ENCODE measurements at places on chromosomes 11 and 22. TPM values are rescaled to one million over a fixed set of nuclear protein-coding genes. Genes with fewer than 3 reads are reported as not detected.

The TMEM191C gene
- 0.35 TPM for total RNA-seq

The OR8G1 gene
- not detected for total RNA-seq

The BRSK2 gene
- 0.30 TPM for total RNA-seq

The LMF2 gene
- 48.4 TPM for total RNA-seq

The NRIP3 gene
- 2.7 TPM for total RNA-seq

The PHF21B gene
- total RNA-seq, result not detected

The PACSIN3 gene
- 29.8 TPM for total RNA-seq

The HEPN1 gene
- total RNA-seq, result not detected

The TMEM179B gene
- 46.4 TPM for total RNA-seq

The SEPTIN5 gene
- total RNA-seq, result 0.35 TPM

The OTOG gene
- not detected for total RNA-seq

The WBP2NL gene
- total RNA-seq, result 1.1 TPM

The MMP8 gene
- total RNA-seq, result not detected

The CAVIN3 gene
- total RNA-seq, result 50.3 TPM

The TRIM44 gene
- 8.9 TPM for total RNA-seq

The CSNK2A3 gene
- total RNA-seq, result 3.1 TPM

The BCO2 gene
- total RNA-seq, result 0.75 TPM

The POU2AF3 gene
- total RNA-seq, result not detected

The CD3E gene
- not detected for total RNA-seq

The ELMOD1 gene
- 0.10 TPM for total RNA-seq

Measured in renal cortical epithelial cell (primary cell).